Fibroblast of upper back skin (primary cell): ENCODE measurements at places on chromosomes 11 and 22.

DNA sequence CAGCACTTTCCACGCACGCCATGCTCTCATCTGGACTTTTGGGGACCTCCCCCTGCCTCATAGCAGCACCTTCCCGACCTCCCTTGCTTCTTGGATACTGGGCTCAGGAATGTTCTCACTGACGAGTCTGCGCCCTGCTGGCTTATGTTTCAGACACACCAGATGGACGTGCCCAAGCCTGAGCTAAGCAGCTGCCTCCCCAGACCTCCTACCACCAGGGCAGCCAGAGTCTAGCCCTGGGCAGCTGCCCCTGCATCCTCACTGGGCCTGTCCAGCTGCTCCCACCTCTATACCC is 13.2 kb upstream of the RGL4 start:
- DNase-seq = no peak

- DNase-seq = no peak
These were observed 24.9 kb downstream of the LRRC10B start for GRCh38 chr11:61533401-61533800.

- no peak for DNase-seq
These were observed 340.1 kb downstream of the NTM start for GRCh38 chr11:131710511-131710910.

DNA sequence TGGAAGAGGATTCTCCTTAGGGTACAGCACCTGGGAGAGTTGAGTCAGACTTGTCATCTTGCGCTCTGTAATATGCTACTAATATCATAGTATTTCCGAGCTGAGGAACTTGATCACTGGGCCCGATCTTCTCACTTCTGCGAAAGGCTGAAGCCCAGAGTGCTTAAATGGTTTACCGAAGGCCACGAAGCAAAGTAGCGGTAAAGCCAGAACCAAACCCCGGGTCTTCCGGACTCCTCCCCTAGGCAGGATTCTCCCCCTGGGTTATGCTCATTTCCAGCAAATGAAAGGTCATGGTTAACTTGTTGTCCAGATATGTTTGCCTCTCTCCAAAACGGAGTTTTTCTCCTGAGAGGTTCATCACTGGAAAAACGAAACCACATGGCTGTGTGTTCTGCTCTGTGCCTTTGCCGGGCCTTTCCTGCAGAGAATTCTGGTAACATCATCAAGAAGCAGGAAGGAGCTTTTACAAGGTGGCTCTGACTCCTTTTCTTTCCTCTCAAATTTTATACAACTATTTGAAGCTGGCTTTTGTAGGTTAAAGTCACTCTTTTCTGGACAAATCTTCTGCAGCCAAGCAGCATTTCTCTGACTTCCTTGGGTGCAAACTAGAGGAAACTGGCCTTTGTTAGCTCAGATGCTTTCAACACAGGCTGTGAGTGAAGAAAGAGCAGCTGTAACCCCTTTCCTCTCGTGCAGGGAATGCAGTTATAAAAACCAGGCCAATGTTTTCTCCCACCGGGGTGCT is 35.5 kb downstream of the UBASH3B start:
- peak; percentile 61 for DNase-seq

DNA sequence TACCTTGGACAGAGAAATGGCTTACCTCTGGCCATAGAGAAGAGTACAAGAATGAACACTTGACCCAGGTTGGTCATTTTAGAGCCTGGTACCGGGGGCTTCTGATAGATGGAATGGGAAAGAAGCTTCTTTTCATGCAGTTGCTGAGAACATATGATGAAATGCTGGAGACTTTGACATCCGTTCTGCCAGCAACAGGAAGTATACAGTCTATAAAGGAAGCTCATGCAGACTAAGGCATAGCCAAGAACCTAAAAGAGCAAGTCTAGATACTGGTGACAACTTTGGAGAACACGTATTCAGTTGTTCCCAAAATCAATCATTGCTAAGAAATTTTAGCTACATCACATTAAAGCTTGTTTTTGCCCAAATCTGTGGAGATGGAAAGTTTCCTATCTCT is 894.6 kb downstream of the METTL15 start:
- no peak for DNase-seq

DNA sequence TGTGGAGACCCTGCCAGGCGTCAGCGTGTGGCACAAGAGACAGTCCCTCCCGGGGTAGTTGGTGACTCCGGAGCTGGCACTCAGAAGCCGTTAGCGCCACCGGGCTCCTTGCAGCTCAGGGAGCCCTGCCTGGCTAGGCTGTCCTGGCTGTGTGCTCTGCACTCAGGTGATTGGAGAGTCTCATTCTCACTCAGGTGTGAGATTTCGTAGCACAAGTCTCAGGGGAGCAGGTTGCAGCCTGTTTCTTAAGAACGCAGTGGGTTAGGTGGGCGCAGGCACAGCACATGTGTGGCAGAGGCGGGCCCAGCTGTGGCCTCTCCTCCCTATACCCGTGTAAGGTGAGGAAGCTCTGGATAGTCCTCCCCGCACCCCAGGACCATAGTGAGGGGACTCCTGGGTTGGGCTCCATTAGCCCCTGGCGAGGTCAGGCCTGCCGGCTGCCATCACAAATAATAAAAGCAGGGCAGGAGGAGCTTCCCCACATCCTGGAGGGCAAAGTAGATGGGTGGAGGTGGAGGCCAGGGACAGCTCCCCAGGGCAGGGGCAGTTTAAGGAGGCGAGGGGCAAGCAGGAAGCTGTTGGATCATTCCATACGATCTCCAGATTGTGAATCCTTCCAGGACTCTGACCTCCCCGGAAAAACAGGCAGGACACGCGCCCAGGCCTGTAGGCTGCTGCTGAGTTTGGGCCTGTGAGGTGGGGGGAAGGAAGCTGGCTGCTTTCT is 39.4 kb downstream of the SBF1 start:
- DNase-seq = no peak

- DNase-seq = no peak
These were observed 92.6 kb downstream of the RCN1 start for GRCh38 chr11:32183512-32183911.

DNA sequence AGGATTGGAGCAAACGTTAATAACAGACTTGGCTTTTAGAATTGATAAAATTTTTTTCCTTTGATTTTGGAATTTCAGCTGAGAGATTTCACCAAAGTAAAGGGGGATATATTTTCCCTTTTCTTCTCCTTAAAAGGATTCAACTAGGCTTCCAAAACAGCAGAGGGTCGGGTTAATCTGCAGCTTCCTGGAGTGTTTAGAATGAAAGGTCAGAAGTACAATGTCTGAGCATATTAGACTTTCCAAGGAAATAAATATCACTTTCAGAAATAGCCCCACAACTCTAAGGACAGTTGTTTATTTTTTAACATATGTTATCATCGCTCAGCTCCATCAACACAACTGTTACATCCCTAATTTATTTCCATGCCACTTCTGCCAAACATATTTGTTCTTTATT is 1532.9 kb upstream of the RAG2 start:
- DNase-seq = no peak

- DNase-seq = peak; percentile 35
These were observed 34.5 kb upstream of the CYB5R3 start for GRCh38 chr22:42683578-42684283.

DNA sequence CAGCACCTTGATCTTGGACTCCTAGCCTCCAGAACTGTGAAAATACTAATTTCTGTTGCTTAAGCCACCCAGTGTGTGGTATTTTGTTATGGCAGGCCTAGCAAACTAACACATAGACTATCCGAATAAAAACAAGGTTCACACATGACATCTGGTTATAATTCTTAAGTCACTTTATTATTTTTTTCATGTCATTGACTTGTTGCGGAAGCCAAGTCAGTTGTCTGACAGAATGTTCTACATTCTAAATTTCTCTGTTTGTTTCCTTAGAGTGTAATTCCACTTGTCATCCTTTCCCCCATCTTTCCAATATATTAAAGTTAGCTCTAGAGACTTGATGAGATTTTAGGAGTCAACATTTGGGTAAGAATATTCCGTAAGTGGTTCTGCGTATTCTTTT is 40.6 kb downstream of the RAB30 start:
- DNase-seq = no peak

DNA sequence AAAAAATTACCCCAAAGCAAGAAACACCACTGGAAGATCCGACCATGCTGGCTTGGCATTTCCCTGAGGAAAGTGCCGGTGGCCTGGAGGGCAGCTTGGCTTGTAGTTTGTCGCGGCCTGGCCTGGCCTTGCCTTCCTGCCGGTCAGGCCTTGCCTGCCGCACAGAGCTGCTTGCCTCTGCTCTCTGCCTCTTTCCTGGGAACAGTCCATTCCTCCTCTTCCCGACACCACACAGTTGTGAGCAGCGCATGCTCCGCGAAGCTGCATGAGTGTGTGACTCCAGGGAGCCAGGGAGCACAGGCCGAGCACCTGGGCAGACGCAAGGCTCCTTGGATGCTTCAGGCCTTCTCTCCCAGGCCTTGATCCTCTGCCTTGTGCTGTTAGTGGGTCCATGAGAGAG is 19.8 kb downstream of the CTTN start:
- DNase-seq = no peak

DNA sequence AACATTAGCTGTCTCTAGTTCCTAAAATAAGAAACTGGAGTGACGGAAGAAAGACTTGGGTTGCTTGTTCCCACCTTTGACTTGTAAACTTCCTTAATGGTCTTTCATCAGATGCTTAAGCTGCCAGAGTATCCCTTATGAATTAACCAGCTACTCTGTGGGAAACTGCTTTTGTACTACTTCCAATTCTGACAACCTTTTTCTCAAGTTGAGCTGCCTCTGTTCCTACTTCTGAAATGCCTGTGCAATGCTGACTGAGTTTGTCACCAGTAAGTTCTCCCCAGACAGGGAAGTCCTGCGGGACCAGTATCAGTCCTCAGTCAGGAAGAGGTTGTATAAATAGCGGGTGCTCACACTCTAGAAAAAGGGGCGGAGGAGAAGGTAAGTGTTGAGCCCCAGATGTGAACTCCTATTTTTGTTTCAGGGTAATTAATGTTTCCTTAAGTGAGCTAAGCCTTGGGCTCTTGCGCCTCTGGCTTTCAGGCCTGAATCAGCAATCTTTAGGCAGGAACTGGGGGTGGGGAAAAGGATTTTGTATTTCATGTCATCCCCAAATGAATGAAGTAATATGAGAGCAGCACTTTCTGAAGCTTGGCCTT is 67.2 kb downstream of the CECR2 start:
- peak; percentile 25 for DNase-seq

DNA sequence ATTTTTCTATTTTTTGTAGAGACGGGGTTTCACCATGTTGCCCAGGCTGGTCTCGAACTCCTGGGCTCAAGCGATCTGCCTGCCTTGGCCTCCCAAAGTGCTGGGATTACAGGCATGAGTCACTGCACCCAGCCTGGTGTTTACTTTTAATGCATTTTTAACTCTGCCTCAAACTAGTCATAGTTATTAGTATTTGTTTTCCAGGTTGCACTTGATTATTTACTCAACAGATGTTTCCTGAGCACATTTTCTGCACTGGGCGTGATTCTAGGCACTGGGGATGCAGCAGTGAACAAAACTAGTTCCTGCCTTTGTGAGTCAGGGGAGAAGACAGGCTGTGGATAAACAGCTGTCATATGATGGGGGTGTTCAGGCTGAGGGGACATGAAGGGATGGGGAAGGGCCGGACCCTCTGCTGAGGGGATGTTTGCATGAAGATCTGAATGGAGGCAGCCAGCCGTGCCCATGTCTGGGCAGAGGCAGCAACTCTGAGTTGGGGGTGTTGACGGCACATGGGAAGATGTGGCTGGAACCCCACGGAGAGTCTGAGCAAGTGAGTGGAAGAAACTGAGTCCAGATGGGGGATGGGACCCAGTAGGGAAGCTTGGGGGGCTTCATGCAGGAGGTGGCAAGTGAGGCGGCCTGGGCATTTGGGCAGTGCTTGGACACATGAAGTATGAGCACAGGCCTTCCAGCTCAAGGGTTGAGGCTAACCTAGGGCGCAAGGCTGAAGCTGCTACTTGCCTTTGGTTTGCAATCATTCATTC is 34.4 kb downstream of the MPPED1 start:
- no peak for DNase-seq

- no peak for DNase-seq
These were observed 66.4 kb downstream of the GAB2 start for GRCh38 chr11:78351193-78351592.

- no peak for DNase-seq
These were observed 20.7 kb upstream of the TIMP3 start for GRCh38 chr22:32780726-32781310.

DNA sequence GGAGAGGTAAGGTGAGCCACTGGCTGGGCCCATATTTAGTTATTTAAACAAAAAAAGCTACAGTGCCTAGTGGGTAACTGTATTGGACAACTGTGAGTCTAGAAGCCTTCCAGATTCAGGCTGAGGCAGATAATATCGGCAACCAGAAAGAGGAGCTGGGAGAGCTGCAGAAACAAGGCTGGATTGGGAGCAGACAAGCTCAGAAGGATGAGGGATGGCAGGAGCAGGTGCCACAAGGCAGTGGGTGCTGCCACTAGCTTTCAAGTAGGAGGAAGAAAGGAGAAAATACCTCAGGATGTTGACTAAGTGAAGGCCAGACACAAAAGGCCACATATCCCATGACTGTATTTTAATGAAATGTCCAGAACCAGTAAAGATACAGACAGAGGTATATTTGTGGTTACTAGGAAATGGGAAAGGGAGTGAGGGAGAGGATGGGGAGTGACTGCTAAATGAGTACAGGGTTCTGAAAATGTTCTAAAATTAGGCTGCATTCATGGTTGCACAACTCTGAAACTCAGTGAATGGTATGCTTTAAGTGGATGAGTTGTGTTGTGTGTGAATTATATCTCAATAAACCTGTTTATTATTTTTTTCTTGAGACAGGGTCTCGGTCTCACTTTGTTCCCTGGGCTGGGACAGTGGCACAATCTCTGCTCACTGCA is 11.8 kb upstream of the RAPSN start:
- DNase-seq = no peak

DNA sequence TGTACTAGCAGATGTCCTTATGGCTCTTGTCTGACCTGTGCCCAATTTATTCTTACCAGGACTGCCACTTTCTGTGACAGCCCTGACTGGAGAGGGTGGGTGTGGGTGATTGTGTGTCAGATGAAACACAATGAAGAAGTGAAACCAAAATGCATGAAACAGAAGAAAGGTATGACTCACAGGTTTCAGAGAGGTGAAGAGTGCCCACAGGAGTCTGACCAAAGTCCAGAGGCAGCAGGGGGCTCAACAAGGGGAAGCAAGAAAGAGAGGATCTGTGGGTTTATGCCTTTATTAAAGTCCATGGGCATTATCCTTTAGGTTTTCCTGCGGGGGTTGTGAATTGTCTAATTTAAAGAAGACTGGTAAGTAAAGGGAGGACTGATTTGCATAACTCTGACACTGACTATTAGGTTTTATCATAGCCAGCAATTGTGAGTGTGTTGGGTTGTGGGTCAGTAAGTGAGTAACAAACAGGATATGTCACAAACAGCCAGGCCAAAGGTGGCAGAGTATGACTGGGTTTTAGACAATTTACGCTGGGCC is 3.9 kb upstream of the OR4C6 start:
- DNase-seq = no peak
